ENCODE measurements at places on chromosomes 1 and 21.

DNA sequence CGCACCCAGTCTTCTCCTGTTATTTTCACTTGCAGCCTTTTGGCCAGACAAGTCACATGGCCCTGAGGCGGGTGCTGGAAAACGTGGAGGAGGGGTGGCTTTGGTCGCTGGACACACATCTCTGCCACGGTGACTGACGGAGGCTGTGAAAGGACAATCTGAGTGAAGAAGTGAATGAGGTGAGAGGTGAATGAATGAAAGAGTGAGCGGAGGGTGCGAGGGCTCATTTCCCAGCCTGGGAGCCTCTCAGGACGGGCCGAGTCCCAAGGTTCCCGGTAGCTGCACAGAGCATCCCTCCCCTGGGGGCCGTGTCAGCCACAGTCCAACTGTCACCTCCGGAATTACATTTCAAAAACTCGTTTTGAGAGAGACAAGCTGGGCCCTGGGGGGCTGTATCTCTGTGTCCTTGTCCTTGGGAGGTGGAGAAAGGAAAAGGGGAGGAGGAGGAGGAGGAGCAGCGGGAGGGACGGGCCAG, 89.6 kb downstream of the UBIAD1 start:
- DNase-seq: no peak

GRCh38 chr1:26533951-26534509, 4.5 kb downstream of the RPS6KA1 start:
- no peak for DNase-seq

GRCh38 chr21:15820852-15821379, 91.1 kb downstream of the USP25 start:
- no peak for DNase-seq

GRCh38 chr1:35447278-35447677, 109.9 kb downstream of the KIAA0319L start:
- no peak for DNase-seq

DNA sequence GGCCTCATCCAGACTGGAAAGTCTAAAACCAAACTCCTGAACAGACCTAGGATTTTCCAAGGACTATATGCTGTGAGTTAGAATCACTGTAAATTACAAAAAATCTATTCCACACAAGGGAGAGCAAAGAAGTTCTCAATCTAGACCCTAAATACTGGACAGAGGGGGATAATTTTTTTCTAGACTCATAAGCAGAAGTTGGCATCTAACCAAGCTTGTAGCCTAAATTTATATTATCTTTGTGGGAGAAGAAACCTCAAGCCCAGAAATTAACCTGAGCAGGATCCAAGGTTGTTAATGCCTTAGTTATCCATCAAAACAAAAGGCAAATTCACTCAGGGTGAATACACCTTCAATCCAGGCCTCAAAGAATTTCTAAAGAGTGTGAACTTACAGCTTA, 290.2 kb downstream of the SMYD3 start:
- DNase-seq: no peak

- DNase-seq: no peak
Measured at GRCh38 chr1:21855257-21856096, 43.4 kb downstream of the LDLRAD2 start.

DNA sequence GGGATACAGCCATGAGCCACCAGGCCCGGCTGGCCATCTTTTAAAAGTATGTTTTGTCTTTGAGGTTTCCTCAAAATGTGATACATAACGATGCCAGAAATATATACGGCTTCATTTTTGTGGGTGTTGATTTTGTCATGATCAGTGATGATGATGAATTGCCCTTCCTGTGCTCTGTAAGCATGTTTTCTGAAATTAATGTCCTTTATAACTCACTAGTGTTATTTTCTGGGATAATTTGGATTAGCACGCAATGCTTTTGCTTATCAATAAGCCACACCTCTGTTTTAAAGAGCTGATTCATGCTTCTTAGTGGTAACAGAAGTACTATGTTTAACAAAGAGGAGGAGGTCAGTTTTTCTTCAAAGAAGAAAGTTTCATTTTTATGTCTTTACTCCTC, 25.6 kb downstream of the PHACTR4 start:
- DNase-seq: no peak

DNA sequence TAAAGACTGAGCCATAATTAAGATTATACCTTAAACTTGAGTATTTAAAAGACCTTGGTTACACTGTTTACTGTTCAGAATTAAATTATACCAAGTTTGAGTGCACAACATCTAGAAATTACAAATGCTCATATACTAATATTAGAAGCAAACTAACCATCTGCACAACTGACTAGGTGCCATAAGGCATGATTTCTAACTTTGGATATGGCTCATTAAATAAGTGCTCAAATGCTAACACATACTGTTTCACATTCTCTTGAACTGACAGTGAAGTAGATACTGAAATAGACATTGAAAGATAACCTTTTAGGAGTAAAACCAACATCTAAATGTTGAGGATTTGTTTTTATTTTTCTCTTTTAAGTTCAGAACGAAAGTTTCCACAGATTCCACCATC, 74.1 kb downstream of the PRKAA2 start:
- no peak for DNase-seq

GRCh38 chr1:201450721-201451291, 18.2 kb downstream of the PHLDA3 start:
- DNase-seq: no peak

- DNase-seq: peak; percentile 90
Measured at GRCh38 chr1:201019321-201019977, 4.1 kb downstream of the KIF21B start.

DNA sequence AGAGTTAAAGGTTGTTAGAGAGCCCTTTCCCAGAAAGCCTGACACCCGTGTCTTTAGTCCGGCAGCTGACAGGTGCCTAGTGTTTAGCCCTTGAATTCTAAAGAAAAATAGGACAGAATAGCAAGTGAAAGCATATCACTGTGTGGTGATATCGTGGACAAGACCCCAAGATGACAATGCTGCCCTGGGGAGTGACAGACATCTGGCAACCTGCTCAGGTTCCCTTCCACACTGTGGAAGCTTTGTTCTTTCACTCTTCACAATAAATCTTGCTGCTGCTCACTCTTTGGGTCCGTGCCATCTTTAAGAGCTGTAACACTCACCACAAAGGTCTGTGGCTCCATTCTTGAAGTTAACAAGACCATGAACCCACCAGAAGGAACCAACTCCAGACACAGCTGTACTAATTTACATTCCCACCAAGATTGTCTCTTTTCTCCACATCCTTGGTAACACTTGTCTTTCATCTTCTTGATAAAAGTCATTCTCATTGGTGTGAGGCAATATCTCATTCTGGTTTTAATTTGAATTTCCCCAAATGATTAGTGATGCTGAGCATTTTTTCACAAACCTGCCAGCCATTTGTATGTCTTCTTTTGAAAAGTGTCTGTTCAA, 107.6 kb upstream of the SGIP1 start:
- DNase-seq: no peak

- no peak for DNase-seq
Measured at GRCh38 chr1:35587736-35588135, 14.6 kb downstream of the TFAP2E start.

DNA sequence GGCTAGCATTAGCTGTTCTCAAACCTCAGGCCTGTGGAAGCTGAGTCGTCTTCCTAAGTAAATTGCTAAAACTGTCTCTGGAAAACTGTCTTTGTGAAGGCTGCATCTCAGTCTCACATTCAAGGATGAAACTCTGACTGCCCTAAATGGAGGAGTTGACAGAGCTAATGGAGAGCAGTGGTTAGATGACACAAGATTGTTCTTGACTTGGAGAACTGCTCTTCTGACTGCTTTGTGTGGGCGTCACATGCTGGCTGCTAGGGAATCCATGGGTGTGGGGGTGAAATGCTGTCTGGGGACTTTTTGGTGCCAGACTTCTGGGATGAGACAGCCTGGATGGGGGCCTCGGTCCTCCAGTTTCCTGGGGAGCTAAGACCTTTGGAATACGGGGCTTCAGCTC, 24.5 kb upstream of the TSPAN2 start:
- DNase-seq: no peak

DNA sequence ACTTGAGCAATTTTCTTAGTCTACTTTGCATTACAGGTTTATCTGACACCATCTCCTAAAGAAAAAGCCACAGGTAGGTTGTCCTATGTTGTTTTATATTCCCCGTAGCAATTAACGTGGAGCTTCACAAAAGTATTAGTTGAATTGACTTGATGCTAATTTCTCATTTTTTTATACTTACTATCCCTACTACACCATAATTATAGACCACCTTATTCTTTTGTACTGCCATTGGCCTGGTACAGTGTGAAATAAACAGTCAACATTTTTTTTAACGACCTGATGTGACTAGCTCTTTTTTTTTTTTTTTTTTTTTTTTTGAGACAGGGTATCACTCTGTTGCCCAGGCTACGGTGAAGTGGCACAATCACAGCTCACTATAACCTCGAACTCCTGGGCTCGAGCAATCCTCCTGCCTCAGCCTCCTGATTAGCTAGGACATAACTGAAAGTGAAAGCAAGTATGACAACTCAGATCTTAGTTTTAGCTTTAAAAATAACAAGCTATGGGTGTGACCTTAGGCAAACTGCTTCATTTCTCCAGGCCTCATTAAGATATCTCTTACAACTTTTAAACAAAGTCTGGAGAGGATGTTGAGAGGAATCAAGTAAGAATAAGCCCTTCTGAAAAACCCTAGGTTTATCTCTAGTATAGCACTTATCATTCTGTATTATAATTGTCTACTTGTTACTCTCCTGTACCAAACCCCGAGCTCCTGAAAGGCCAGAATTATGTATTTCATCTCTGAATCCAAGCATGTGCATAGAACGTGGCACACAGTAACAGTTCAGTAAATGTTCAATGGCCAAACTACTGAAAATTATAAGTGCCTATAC, 49.5 kb downstream of the LUZP1 start:
- peak; percentile 70 for DNase-seq

DNA sequence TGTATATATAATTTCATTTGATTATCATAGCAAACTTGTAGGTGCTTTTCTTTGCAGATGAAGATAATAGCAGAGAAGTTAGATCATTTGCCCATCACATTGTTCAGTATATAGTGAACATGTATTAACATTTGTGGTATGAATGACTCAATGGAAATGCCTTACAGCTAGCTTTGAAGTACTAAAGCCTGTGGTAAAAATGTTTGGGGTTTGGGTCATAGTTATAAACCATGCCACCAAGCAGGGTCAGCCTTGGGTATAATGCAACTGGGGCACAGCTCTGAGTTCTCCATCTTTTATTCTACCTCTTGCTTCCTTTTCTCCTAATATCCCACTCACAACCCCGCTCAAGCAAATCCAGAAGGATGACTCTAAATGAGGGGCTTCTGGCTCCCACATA, 141.6 kb downstream of the KCNT2 start:
- no peak for DNase-seq

DNA sequence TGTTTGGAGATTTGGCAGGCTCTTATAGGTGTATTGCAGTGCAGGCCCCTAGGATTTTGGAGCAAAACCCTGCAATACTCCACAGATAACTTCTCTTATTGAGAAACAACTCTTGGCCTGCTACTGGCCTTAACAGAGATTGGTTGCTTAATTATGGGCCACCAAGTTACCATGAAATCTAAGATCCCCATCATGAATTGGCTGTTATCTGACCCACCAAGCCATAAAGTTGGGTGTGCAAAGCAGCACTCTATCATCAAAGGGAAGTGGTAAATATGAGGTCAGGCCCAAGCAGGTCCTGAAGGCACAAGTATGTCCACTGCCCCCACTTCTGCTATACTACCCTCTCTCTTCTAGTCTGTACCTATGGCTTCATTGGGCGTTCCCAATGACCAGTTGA, 130.0 kb upstream of the TNFSF4 start:
- DNase-seq: no peak

DNA sequence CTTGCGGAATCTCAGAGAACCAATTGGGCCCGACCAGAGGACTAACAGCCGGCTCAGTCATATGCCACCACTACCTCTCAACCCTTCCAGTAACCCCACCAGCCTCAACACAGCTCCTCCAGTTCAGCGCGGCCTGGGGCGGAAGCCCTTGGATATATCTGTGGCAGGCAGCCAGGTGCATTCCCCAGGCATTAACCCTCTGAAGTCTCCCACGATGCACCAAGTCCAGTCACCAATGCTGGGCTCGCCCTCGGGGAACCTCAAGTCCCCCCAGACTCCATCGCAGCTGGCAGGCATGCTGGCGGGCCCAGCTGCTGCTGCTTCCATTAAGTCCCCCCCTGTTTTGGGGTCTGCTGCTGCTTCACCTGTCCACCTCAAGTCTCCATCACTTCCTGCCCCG, 49.8 kb downstream of the ACP6 start:
- DNase-seq: no peak

DNA sequence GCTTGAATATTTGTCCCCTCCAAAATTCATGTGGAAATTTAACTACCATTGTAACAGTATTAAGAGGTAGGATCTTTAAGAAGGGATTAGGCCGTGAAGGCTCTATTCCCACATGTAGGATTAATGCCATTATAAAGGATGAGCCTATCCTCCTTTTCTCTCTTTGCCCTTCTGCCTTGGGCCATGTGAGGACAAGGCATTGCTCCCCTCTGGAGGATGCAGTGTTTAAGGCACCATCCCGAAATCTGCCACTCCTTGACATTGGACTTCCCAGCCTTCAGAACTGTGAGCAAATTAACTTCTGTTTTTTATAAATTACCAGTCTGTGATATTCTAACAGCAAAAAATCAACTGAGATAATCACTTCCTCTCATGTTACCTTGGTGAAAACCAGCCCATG, 124.4 kb downstream of the TOMM20 start:
- DNase-seq: no peak

GRCh38 chr1:184940226-184940625, 34.1 kb downstream of the NIBAN1 start:
- no peak for DNase-seq

DNA sequence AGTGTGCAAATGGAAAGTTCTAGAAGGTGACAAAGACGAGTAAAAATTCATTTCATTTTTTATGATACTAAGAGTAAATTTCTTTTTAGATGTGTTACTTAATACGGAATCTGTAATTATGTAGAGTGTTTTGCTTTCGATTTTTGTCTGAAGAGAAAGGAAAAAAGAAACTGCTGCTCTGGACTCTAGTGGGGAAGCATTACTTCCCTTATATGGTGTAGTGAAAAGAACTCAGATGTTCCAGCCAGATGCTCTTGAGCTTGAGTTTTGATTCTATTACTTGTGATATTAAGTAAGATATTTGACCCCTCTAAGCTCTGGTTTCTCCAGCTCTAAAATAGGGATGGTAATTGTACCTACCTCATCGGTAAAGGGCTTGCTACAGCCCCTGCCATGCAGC, 12.2 kb upstream of the GPR161 start:
- DNase-seq: no peak

GRCh38 chr1:179241530-179242097, 12.1 kb upstream of the ABL2 start:
- no peak for DNase-seq

- no peak for DNase-seq
Measured at GRCh38 chr1:225479341-225479740, 51.5 kb upstream of the LBR start.

GRCh38 chr1:63223426-63223825, 98.9 kb upstream of the FOXD3 start:
- DNase-seq: no peak

DNA sequence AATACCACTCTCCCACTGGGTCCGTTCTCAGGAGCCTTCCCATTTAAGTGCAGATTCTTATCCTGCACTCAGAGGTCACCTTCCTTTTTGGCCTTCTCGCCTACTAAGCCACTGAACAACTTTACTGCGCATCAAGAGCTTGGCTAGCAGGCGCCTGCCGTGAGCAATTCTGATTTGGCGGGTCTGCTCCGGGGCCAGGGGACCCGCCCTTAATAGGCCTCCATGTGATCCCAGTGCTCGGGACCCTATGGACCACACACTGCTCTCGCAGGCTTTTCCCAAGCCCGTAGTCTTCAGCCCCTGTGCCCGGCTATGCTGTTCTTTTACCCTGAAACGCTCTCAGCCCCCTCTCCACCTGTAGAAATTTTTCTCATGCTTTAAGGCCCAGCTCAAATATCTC, 45.1 kb downstream of the BCL9 start:
- no peak for DNase-seq
